ENCODE measurements at places on chromosomes 11 and 22. TPM values are rescaled to one million over a fixed set of nuclear protein-coding genes. Genes with fewer than 3 reads are reported as not detected.

Gene RCOR2
- total RNA-seq = 0.13 TPM

Gene DRICH1
- 0.47 TPM for total RNA-seq

Gene TEX12
- total RNA-seq = 0.39 TPM

Gene YWHAH
- 198 TPM for total RNA-seq

Gene C11orf98
- 182 TPM for total RNA-seq

Gene RIN1
- 1.5 TPM for total RNA-seq

Gene MPZL2
- total RNA-seq = 5.5 TPM

Gene APOBEC3H
- total RNA-seq = 11.0 TPM

- H3K27ac ChIP-seq = peak overlapping the region; percentile 12
- peaks cover 58% of the 10 kb centered on the region for H3K36me3 ChIP-seq
- no peaks in the 10 kb centered on the region for H3K27me3 ChIP-seq
- peaks cover 80% of the 10 kb centered on the region for H3K4me1 ChIP-seq
- peak overlapping the region; percentile 29 for H3K4me3 ChIP-seq
- DNase-seq = no peak
These were observed 17.7 kb downstream of the CYTH4 start for GRCh38 chr22:37299969-37300509.

- H3K4me3 ChIP-seq = no peak overlapping the region
- no peaks in the 10 kb centered on the region for H3K4me1 ChIP-seq
- DNase-seq = no peak
- H3K27me3 ChIP-seq = peaks cover 5% of the 10 kb centered on the region
These were observed 28.4 kb downstream of the TRIM29 start for GRCh38 chr11:120109531-120109930.

DNA sequence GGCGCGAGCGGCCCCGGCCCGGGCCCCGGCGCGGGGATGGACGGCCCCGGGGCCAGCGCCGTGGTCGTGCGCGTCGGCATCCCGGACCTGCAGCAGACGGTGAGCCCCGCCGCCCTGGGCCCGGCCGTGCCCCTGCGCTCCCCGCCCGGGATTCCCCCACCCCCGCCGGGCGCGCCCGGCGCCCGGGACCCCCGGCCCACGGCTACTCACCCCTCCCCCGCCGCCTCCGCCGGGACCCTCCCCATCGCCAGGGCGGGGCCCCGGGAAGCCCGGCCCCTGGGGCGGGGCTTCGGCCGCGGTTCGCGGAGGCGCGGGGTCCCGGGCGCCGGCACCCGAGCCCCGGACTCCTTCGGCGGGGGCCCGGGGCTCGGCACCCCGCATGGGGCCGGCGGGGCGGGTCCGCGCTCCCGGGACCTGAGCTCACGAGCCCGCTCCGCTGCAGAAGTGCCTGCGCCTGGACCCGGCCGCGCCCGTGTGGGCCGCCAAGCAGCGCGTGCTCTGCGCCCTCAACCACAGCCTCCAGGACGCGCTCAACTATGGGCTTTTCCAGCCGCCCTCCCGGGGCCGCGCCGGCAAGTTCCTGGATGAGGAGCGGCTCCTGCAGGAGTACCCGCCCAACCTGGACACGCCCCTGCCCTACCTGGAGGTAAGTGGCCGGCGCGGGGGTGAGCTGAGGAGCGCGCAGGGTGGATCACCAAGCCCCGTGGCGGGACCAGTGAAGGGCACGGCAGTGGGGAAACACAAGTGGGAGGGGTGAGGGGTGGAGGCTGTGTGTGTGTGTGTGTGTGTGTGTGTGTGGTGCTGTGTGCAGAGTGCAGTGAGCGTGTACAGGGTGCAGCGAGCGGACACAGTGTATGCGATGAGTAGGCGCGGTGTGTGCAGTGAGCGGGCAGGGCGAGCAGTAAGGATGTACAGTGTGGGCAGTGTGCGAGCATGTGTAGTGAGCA, 2.3 kb downstream of the SHANK3 start:
- no peak overlapping the region for H3K4me3 ChIP-seq
- DNase-seq = no peak
- no peak overlapping the region for H3K27ac ChIP-seq
- H3K36me3 ChIP-seq = no peaks in the 10 kb centered on the region
- peaks cover 11% of the 10 kb centered on the region for H3K4me1 ChIP-seq
- H3K27me3 ChIP-seq = peaks cover 23% of the 10 kb centered on the region

DNA sequence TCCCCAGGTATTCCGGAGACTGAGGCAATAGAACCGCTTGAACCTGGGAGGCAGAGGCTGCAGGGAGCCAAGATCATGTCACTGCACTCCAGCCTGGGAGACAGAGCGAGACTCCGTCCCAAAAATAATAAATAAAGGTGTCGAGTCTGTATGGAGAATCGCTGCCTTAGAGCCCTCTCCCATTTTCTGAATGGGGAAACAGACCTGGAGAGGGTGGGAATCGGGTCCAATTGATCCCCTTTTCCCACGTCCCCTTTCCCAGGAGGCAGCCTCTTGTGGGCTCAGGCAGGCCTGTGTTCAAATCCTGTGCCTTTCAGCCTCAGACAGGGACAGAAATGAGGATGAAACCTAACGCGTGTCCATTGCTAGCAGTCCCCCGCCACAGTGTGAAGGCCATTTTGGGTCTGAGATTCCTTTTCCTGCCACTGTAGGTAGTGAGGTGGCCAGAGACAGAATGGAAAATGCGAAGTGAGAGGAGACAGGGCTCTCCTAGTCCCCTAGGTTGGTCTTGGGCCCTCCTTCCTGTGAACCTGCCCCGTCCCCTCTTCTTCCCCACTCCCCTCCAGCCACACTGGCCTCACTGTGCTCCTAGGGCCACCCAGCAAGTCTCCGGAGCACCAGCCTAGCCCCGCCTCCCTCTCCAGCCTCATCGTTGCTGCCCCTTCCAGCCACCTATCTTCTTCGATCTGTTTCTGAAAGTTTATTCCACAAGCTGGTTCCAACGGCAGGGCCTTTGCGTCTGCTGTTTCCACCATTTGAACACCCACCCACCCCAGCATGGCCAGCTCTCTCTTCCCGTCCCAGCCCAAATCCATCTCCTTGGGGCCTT, 2.7 kb upstream of the POLDIP3 start:
- no peaks in the 10 kb centered on the region for H3K27me3 ChIP-seq
- no peak for DNase-seq
- H3K27ac ChIP-seq = no peak overlapping the region
- H3K4me3 ChIP-seq = no peak overlapping the region

DNA sequence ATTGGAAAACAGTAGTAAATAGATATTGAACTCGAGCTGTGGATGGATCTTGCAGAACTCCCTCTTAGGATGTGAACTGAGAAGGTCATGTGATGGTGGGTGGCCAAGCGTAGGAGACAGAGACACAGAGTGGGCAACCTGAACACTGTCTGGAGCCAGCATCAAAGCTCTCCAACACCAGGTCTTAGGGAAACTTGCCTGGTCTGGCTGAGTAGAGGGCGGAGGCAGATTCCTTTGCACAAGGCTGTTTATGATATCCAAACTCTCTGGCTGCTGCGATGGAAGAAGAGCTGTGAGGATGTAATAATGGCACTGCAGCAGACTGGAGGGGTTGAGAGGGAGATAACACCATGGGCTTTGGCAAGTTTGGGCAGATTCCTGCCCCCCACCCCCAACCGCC, 10.1 kb downstream of the NAV2 start:
- peaks cover 31% of the 10 kb centered on the region for H3K4me1 ChIP-seq
- H3K4me3 ChIP-seq = no peak overlapping the region
- H3K27ac ChIP-seq = no peak overlapping the region

GRCh38 chr22:45090497-45090910, 73.2 kb upstream of the NUP50 start:
- no peak for DNase-seq
- no peak overlapping the region for H3K27ac ChIP-seq
- H3K36me3 ChIP-seq = no peaks in the 10 kb centered on the region
- no peaks in the 10 kb centered on the region for H3K27me3 ChIP-seq
- no peaks in the 10 kb centered on the region for H3K4me1 ChIP-seq

DNA sequence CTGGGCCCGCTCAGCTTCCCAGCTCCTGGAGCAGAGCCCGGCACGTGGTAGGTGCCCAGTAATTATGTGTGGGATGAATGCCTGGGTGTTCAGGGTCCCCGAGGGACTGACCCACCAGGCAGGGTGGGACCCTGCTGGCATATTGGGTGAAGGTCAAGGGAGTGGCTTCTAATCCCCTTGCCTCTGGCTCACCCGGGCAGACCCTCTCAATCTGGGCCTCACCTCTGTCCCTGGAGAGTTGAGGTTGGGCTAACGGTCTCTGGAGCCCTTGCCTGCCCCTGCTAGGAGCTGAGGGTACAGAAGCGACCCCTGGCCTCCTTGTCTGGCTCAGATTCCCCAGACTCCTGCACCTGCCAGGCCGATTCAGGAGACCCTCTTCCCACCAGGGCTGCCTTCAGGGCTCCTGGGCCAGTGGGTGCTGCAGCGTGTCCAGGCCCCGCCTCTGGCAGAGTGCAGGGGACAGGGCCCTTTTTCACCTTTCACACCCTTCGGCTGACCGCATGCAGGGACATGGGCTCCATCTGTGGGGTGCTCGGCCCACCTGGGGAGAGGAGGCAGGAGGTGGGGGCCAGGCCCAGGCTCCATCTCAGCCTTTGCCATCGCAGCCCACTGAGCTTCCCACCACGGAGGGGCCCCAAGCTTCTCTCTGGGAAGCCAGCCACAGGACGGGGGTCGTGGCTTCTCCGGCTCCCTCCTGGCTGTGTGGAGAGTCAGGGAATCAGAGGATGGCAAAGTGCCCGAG, 3.8 kb upstream of the CTSD start:
- no peaks in the 10 kb centered on the region for H3K27me3 ChIP-seq
- no peak overlapping the region for H3K27ac ChIP-seq
- no peak for DNase-seq
- peaks cover 22% of the 10 kb centered on the region for H3K4me1 ChIP-seq
- no peaks in the 10 kb centered on the region for H3K36me3 ChIP-seq
- H3K4me3 ChIP-seq = no peak overlapping the region

DNA sequence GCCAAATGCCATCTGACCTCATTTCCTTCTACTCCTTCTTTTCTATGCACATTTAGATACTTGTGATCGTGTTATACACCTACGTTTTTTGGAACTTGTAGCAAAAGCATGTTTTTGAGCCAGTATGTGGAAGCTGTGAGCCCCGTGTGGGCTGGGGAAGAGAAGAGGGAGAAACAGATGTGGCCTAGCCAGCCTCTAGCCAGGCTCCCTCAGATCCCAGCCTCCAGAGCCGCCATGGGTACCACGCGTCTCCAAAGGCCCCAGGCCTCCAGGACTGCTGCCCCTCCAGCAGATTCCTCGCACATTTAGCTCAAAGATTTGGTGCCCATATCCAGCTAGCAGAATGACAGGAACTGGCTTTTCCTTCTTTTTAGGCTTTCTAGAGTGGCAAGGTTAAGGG, 17.0 kb upstream of the TLCD5 start:
- no peak overlapping the region for H3K27ac ChIP-seq
- peaks cover 4% of the 10 kb centered on the region for H3K27me3 ChIP-seq
- DNase-seq = no peak
- H3K4me1 ChIP-seq = no peaks in the 10 kb centered on the region
- H3K36me3 ChIP-seq = no peaks in the 10 kb centered on the region

- H3K36me3 ChIP-seq = no peaks in the 10 kb centered on the region
- no peak for DNase-seq
- no peaks in the 10 kb centered on the region for H3K4me1 ChIP-seq
- H3K4me3 ChIP-seq = no peak overlapping the region
- no peak overlapping the region for H3K27ac ChIP-seq
- H3K27me3 ChIP-seq = no peaks in the 10 kb centered on the region
These were observed 170.2 kb downstream of the BUD13 start for GRCh38 chr11:116602637-116602942.

DNA sequence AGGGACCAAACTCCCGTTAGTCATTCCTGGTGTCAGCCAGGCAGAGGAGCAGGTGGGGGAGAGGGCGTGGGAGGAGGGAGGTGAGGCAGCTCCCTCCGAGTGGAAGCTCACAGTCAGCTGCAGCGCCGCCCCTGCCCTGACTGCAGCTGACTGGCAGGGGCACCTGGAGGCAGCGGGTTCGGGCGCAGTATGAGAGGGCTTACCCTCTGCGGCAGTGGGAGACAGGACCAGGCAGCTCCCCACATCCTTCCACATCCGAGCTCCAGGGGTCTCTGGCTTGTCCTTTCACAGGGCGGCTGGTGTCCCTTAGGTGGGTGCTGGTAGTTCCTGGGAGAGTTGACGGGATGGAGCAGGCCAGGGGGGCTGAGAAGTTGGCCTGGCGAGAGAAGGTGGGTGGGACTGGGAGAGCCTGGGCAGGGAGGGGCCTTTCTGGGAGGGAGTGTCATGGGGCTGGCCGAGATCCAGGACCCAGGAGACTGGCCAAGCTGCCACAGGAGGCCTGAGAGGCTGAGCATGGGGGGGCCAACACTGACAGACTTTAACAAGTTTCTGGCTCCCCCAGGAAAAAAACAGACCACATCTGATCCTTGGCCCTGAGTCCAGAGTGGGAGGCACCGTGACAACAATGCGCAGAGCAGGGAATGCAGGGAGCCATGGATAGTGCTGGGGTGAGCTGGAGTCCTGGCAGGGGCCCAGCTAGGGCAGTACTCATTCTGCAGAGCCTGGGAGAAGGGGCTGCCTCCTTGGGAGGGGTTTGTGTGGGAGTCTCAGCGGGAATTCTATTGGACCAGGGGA, 4.9 kb downstream of the ADORA2A start:
- DNase-seq = peak; percentile 40
- peaks cover 3% of the 10 kb centered on the region for H3K36me3 ChIP-seq
- peaks cover 89% of the 10 kb centered on the region for H3K4me1 ChIP-seq
- H3K27ac ChIP-seq = peak overlapping the region; percentile 10
- H3K27me3 ChIP-seq = no peaks in the 10 kb centered on the region

- H3K36me3 ChIP-seq = no peaks in the 10 kb centered on the region
- no peaks in the 10 kb centered on the region for H3K27me3 ChIP-seq
- H3K4me3 ChIP-seq = peak overlapping the region; percentile 74
- peak; percentile 80 for DNase-seq
- H3K27ac ChIP-seq = peak overlapping the region; percentile 90
- peaks cover 18% of the 10 kb centered on the region for H3K4me1 ChIP-seq
These were observed 701 bp upstream of the P2RX6 start for GRCh38 chr22:21014202-21014725.

DNA sequence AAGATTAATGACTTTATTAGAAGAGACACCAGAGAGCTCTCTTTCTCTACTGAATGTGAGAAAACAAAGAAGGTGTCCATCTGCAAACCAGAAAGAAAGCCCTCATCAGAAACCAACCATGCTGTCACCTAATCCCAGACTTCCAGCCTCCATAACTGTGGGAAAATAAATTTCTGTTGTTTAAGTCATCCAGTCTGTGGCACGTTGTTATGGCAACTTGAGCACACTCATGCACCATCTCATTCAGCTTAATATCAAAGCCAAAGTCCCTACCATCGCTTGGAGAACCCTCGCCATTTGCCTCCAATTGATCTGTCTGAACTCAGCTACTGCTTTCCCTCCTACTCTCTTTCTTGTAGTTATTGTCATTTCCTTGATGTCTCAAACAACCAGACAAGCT, 766.1 kb upstream of the ARHGAP42 start:
- H3K27me3 ChIP-seq = no peaks in the 10 kb centered on the region
- no peaks in the 10 kb centered on the region for H3K4me1 ChIP-seq
- H3K4me3 ChIP-seq = no peak overlapping the region
- H3K27ac ChIP-seq = no peak overlapping the region
- H3K36me3 ChIP-seq = no peaks in the 10 kb centered on the region

- no peak for DNase-seq
- no peak overlapping the region for H3K27ac ChIP-seq
- no peak overlapping the region for H3K4me3 ChIP-seq
- no peaks in the 10 kb centered on the region for H3K36me3 ChIP-seq
These were observed 9.0 kb downstream of the PKNOX2 start for GRCh38 chr11:125173556-125173955.
